ENCODE measurements at places on chromosomes 7 and 10.

DNA sequence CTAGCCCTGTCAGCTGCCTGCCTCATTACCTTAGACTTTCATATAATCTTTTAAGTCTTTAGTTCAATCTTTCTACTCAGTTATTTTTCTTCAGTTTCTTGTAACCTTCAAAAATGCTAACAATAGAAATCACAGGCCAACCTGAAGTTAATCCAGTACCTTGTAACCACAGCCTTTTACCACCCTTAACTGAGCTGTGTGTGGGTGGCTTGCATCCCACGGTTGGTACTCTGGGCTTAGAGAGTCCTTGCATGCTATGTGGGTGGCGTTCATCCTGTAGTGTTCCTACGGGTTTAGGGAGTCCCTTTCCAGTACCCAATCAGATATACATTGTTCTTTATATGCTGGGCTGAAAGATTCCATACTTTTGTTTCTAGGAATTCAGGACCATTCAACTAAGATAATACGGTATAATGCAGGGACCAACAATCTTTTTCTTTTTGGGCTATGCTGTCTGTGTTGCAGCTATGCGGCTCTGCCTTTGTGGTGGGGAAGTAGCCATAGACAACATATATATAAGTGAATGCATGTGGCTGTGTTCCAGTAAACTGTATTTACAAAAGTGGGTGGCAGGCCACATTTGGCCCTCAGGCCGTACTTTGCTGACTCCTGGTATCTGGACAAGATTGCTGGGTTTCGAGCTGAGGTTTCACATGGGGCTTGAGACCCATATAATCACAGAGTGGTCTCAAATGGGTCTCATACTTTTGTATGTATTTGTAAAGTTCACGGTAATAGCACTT is 280.8 kb upstream of the LRGUK start:
- DNase-seq: no peak

DNA sequence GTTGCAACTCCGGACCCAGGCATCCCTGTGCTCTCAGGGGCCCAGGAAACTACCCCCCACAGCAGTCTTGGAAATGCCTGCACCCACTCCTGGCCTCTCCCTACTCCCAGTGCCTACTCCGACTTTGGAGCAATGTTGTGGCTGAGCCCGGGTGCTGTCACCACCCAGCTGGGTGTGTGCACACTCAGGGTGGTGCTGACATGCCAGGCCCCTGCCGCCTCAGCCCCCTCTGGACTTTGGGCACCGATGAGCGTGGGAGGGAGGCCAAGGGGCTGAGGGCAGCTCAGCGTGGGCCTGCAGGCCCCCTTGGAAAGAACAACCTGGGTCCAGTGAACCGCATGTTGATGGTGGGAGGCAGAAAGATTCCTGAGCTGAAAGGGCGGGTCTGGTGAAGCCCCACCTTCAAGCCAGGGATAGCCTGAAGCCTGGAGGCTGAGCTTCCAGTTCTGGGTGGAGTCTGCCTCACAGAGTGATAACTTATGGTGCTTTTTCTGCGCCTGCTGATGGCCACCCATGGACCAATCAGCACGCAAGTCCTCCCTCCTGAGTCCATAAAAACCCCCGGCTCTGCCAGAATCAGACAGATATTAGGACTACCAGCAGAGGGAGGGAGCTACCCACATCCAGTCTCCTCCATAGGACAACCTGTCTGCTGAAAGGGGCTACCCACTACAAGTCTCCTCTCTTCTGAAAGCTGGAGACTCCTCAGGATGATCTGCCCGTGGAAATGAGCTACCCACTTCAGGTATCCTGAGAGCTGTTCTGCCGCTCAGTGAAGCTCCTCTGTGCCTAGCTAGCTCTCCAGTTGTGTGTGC is 380.4 kb upstream of the SORCS1 start:
- DNase-seq: no peak

DNA sequence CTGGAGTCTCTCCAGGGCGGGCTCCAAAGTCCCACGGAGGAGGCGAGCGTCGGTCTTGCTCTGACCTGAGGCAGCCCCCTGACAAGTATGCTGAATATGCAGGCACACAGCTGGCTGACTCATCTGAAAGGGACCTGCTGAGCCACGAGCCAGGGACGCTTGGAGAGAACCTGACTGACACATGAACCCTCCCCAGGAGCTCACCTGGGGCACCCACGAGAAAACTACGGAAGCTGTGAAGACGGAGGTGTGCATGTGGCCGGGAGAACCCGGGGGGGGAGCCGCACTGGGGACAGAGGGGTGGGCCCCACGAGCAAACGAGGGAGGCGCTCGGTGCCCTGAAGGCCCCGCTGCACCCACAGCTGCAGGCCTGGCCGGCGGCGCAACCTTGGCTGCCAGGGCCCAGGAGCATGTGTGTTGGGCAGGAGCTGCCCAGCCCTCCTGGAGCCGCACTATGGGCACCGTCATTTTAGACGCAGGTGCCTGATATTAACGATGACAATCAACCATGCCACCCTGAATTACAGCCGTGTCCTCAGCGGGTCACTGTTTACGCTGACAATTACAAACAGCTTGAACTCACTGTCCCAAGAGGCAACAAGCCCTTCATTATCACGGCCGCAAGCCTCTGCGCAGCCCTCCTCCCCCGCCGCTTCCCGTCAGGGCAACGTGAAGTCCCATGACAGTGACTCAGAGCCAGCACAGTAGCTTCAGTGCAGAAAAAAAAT is 64.7 kb downstream of the DIP2C start:
- DNase-seq: no peak

- DNase-seq: no peak
Measured at GRCh38 chr10:62244785-62245467, 23.7 kb downstream of the RTKN2 start.

All from cortex of kidney (tissue), 1 donor.